ENCODE measurements at places on chromosomes 7 and 10. TPM values are rescaled to one million over a fixed set of nuclear protein-coding genes. Genes with fewer than 3 reads are reported as not detected.

DNA sequence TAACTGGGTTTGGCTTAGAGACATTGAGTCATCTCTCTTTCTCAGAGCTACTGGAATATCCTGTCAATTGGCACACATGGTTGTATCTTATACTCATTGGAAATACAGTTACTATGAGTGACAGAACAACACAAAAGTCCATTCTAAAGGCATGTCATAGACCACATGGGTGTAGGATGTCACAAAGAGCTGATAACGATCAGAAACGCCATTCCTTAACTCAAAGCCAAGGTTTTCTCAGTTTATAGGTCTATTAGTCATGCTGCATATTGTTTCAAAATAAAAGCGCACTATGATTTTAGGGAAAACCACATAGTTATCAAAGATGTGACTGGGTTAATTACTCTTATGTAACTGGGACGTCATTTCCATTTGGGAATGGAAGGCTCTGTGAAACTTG is 147.2 kb upstream of the FAM171A1 start:
- H3K27ac ChIP-seq: no peak overlapping the region
- H3K4me1 ChIP-seq: no peaks in the 10 kb centered on the region
- no peaks in the 10 kb centered on the region for H3K36me3 ChIP-seq
- no peak for DNase-seq
- H3K27me3 ChIP-seq: no peaks in the 10 kb centered on the region
- no peak overlapping the region for H3K4me3 ChIP-seq

- no peak overlapping the region for H3K4me3 ChIP-seq
- no peaks in the 10 kb centered on the region for H3K27me3 ChIP-seq
- H3K4me1 ChIP-seq: no peaks in the 10 kb centered on the region
Measured at GRCh38 chr7:98557538-98558031, 59.5 kb upstream of the NPTX2 start.

DNA sequence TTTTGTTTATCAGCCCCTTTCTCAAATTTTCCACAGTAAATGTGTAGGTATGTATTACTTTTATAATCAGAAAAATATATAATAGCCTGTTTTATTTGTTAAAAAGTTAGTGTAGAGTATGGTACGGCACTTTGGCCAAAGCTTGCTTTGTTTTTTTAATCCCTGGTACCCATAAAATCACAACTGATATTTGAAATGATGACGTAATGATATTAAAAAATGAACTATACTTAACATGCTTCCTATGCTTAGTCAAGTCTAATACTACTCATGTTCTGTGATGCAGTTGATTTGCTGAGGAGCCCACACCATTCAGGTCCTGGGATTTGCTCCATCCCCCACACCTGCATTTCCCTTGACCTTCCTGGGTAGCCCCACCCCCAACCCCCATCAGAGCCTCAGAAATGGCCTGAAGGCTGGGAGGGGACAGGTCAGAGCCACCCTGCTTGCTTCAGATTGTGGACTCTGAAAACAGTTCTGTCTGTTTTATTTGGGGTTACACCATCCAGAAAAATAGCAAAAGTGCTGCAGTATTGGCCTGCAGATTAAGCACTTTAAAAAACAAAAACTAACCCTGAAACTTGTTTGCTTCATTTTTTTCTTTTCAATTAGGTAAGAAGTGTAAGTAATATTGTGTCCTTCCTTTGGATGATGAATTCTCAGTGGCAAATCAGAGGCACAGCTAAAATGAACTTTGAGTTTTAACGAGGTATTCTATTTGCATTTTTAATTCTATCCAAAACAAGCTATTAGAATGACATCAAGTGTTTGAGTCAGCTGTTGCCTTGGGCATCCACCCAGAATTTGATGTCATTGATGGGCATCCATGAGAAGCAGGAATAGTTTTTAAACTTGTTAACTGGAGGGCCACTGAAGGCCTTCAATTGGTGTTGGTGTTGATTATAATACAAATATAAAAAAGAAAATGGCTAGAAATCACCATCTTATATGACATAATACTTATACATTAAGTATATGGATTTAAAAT is 23.3 kb downstream of the PLCE1 start:
- no peaks in the 10 kb centered on the region for H3K36me3 ChIP-seq
- DNase-seq: no peak
- H3K4me3 ChIP-seq: no peak overlapping the region
- no peaks in the 10 kb centered on the region for H3K27me3 ChIP-seq

- no peaks in the 10 kb centered on the region for H3K27me3 ChIP-seq
- H3K4me1 ChIP-seq: no peaks in the 10 kb centered on the region
- no peak overlapping the region for H3K4me3 ChIP-seq
- DNase-seq: no peak
- H3K36me3 ChIP-seq: no peaks in the 10 kb centered on the region
- H3K27ac ChIP-seq: no peak overlapping the region
Measured at GRCh38 chr10:13993169-13993568, 337.6 kb downstream of the FRMD4A start.

DNA sequence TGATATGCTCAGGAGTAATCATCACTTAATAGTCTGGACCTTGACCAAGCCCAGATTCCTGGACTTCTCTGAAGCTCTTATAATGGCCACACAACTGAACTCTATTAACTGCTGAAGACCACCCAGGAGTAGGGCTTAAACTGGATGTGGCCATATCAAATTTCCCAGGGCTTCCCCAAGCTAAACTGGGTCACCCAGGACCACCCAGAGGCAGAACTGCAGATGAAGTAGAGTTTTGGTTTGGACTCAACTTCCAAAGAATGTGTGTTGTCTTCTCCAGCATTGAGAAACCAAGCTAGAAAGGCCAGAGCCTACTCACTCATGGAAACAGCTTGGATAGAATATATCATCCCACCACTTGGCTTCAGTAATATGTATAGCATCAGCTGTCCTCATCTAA is 358.2 kb upstream of the MEOX2 start:
- no peak for DNase-seq
- no peaks in the 10 kb centered on the region for H3K4me1 ChIP-seq
- H3K27ac ChIP-seq: no peak overlapping the region
- H3K4me3 ChIP-seq: no peak overlapping the region
- H3K27me3 ChIP-seq: no peaks in the 10 kb centered on the region
- H3K36me3 ChIP-seq: no peaks in the 10 kb centered on the region

DNA sequence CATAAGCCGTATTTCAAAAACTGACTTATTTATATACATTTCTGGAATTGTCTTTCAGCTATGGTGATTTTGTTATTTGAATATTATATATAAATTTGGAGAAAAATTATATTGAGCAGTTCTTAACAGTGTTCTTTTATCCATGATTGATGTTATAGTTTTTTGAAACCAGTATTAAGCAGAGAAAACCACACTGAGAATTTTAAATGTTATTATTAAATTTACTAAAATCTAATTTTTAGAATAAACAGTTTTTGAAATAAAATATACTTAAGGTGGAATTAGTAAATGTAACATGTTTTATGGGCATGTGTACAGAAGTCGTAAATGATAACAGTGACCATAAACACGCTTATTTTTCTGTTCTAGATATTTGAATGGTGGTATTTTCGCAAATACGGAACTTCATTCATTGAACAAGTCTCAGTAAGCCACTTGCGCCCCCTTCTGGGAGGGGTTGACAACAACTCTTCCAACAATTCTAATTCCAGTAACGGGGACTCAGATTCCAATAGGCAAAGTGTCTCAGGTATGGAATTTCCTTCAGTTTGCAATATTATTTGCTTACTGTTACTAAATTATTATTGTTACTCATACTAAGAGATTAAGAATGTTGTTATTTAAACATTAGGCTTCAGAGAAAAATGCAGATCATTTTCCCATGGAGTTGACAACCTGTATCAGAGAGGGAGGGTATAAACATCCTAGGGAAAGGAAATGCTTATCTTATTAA is 166.1 kb downstream of the ST7 start:
- H3K4me3 ChIP-seq: no peak overlapping the region
- no peaks in the 10 kb centered on the region for H3K36me3 ChIP-seq
- DNase-seq: peak; percentile 89
- peaks cover 6% of the 10 kb centered on the region for H3K4me1 ChIP-seq

DNA sequence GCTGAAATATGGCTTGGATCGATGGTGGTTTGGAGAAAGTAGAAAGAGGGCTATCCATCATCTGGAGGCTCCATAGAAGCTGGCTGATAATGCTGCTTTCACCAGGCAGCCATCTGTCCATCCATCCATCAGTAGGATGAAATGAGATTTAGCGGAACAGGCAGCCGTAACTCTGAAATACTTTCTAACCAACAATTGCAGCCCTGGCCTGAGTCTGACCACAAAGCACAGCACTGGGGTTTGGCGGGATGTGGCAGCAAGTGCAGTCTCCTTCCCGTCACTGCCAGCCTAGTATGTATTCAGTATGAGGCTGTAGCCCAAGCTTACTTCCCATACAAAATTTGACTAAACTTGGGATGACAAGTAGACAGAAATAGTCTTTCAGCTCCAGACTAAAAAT is 38.0 kb downstream of the R3HCC1L start:
- no peak overlapping the region for H3K4me3 ChIP-seq
- H3K27me3 ChIP-seq: no peaks in the 10 kb centered on the region
- H3K4me1 ChIP-seq: peaks cover 15% of the 10 kb centered on the region
- H3K27ac ChIP-seq: no peak overlapping the region
- no peaks in the 10 kb centered on the region for H3K36me3 ChIP-seq

DNA sequence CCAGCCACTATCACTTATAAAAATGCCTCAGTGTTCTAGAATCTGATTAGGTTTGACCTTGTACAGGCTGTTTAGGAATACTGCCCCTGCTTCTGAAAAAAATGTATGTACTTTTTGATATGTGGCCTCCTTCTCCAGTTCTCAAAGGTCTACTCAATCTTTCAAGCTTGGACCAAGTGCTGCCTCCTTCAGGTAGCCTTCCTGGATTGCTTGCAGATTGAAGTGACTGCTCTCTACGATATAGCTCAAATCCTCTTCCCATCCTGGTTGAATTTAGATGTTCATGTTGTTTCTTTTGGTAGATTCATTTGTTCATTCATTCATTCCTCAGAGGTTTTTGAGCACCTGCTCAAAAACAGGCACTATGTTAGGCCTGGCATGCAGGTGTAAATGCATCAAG is 77.2 kb upstream of the NPTX2 start:
- H3K27me3 ChIP-seq: no peaks in the 10 kb centered on the region
- no peak overlapping the region for H3K4me3 ChIP-seq
- DNase-seq: no peak
- H3K4me1 ChIP-seq: no peaks in the 10 kb centered on the region
- no peak overlapping the region for H3K27ac ChIP-seq

ADAM22 gene
- total RNA-seq: 3.9 TPM

STK31 gene
- total RNA-seq: 0.33 TPM

Data from right atrium auricular region (tissue), 2 donors.